ENCODE measurements at places on chromosomes 1 and 21. TPM values are rescaled to one million over a fixed set of nuclear protein-coding genes. Genes with fewer than 3 reads are reported as not detected.

Gene VANGL2
- 7.2 TPM for total RNA-seq

- DNase-seq: no peak
These were observed 23.9 kb downstream of the VAV3 start for GRCh38 chr1:107941123-107941522.

DNA sequence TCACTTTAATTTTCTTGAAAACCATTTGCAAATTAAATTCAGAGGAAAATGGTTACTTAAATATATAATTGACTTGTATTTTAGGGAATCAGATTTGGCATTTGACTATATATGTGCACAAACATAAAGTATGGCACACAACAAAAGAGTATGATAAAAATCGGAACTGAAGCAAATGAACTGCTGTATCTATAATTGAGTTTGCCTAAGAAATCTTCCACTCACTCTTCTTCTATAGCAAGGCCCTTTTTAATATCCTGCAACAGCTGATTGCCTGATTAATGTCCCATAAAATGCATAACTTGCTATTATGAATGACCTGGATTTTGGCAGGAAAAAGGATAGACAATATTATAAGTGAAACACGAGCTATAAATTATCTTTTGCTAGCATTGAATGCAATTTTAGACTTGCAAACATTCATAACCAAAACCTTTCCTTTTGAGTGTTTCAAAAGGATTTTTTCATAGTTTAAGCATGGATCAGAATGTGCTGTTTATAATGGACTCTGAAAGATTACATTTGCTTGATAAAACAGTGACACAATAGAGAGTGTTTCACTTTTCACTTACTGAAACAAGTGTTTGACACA is 2204.3 kb downstream of the MRPL39 start:
- DNase-seq: no peak

GRCh38 chr1:209483691-209484090 is 99.8 kb upstream of the CAMK1G start:
- no peak for DNase-seq

DNA sequence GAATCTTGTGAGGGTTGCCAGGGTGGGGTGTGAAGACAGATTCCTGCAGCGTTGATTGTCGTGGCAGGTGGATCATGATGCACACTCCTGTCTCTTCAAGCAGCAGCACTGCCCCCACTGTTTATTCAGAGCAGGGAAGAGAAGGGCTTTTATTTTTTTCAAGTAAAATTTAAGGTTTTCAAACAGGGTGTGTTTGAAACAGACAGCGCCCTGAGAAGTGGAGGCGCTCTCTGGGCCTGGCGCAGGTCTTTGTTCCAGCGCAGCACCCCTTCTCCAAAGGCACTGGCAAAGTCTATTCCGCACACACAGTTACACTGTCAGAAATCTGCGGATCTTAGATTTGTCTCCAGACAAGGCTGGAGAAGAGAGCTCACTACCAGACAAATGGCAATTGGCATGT is 7.0 kb downstream of the C1orf53 start:
- no peak for DNase-seq

GRCh38 chr1:224251741-224252146 is 68.7 kb downstream of the DEGS1 start:
- no peak for DNase-seq
